Aorta (tissue), 5 donors: ENCODE measurements at places on chromosomes 1 and 21. TPM values are rescaled to one million over a fixed set of nuclear protein-coding genes. Genes with fewer than 3 reads are reported as not detected.

CD34 gene
- 61.4 TPM for total RNA-seq

GNL2 gene
- total RNA-seq, result 33.9 TPM

FYB2 gene
- not detected for total RNA-seq

PLXNA2 gene
- 37.3 TPM for total RNA-seq

COL8A2 gene
- total RNA-seq, result 48.5 TPM

CHAF1B gene
- 2.5 TPM for total RNA-seq

APOBEC4 gene
- total RNA-seq, result not detected

UBE2G2 gene
- 79.5 TPM for total RNA-seq

FCRLA gene
- 0.57 TPM for total RNA-seq
